ENCODE measurements at places on chromosomes 3 and 15.

- no peak for DNase-seq
These were observed 17.7 kb upstream of the ZBBX start for GRCh38 chr3:167397826-167398225.

DNA sequence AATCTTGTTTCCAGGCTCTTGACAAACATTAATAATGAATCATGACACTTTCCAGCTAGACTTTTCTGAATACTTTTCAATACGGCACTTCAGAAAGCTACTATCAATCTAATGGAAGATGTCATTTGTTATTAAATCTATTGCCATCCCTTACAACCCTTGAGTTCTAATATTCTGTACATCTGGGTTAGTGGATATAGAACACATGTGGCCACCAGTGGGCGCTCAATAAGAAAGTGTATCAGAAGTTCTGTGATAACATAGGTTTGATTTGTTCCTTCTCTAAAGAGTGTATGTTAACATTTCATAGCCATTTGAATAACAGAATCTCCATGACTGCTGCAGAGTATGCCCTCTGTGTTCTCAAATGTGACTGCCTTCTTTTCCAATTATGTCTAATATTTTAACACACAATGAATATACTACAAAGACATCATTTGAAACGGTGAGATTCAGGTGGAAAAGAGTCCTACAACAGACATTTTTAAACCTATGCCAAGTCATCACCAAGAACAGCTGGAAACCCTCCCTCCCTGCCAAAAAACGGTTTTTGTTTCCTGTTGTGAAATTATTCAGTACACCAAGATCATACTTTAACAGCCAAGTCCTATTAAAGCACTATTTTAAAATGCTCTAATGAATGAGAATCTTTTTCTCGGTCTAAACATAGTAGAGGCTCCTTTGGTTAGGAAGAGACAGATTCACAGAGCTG lies 22.2 kb downstream of the ALDH1A2 start:
- peak; percentile 68 for DNase-seq

- DNase-seq = no peak
These were observed 33.6 kb downstream of the ZDHHC3 start for GRCh38 chr3:44942202-44942921.

DNA sequence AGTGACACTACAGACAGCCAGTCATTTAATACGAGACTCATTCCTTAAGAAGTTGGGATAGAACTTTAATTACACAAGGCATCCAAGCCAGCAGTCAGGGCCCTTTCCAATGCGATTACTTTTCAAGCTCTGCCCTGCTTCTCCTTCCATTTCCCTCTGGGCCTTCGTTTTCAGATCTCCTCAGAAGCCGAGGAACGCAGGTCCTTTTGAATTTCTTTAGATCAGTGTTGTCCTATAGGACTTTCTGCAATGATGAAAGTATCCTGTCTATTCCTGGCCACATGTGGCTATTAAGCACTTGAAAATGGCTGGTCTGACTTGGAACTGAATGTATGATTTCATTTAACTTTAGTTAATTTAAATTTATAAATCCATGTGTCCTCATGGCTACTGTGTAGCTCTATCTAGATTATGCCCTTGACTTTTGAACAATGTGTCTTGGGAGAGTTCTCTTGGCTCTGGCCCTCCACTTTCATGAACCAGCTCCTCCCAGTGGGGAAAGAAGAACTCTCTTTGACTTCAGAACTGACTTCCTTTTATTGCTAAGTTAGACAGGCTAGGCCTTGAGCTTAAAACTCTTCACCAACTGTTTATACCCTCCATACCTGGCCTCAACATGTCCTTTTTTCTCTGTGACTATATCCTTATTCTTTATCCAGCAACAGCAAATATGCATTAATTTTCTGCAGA lies 22.6 kb downstream of the TGFBR2 start:
- DNase-seq = peak; percentile 73

DNA sequence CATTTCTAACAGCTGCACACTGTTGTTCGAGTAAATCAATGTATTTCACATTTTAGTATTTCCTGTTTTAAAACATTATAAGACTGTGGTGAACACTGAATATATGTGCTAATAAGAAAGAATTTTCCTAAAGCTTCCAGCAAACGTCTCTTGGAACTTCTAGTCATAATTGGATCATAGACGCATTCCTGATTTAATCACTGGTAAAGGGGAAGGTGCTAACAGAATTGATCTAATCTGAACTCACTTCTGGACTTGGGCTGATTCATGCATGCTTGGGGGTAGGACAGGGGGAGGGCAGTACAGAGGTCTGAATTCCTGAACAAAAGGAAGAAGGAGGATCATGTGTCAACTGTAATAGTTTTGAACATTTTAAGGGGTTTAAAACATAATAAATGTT lies 7.3 kb upstream of the LEKR1 start:
- no peak for DNase-seq

DNA sequence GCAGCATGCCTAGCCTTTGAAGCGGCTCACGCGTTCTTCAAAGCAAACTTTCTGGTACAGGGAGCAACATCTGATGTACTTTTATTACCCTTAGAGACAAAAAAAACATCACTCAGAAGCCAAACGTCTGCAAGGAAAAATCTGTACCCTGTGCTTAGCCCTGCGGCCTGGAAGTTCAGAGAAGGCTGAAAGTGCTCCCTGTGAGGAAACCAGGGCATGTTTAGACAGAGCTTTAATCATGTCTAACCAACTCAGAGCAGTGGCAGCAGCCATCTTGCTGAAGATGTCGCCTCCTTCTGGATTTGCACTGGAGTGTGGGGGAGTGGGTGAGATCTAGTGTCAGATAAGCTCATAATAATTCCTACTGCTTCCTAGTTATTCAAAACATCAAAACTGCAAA lies 170.4 kb downstream of the P3H2 start:
- no peak for DNase-seq

GRCh38 chr3:159733194-159733860 lies 255.3 kb upstream of the IL12A start:
- DNase-seq = no peak

DNA sequence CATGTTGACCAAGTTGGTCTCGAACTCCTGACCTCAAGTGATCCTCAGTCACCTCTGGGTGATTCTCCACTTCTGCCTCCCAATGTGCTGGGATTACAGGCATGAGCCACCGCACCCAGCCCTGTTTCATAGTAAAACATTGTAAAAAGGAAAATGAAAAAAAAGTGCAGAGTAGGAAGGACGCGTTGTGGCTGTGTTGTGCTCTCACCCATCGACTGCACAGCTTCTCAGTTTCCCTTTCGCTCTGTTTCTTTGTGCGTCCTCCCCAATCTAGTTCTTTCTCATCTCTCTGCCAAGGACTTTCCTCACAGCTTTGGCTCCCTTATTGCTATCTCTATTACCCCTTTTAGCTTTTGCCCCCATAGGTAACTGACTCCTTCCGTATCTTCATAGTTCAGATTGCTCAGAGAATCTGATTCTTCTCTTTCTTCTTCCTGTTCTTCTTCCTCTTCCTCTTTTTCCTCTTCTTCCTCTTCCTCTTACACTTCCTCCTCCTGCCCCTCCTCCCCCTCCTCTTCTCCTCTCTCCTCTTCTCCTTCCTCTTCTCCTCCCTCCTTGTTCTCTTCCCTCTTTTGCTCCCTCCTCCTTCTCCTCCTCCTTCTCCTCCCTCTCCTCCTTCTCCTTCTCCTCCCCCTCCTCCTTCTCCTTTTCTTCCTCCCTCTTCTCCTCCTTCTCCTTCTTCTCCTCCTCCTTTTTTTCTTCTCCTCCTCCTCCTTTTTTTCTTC lies 81.1 kb upstream of the VGLL4 start:
- no peak for DNase-seq

DNA sequence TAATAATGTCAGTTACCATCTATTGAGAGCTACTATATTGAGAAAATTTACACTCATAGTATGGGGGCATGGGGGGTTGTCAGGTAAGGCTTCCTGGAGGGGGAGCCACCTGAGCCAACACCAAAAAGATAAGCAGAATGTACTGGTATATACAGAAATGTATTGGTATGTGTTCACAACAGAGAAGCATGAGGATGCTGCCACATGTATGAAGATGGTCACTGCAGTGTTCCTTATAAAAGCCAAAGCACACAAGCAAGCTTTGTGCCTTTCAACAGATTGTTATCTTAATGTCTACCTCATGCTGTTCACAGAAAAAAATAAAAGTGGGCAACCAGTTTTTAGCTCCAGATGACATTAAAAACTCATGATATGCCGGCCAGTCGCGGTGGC lies 149.0 kb downstream of the MAGI1 start:
- no peak for DNase-seq

- no peak for DNase-seq
These were observed 16.5 kb downstream of the KLHL25 start for GRCh38 chr15:85778107-85778776.

- peak; percentile 44 for DNase-seq
These were observed 1.8 kb downstream of the DAPK2 start for GRCh38 chr15:64044300-64045100.

- DNase-seq = no peak
These were observed 103.7 kb upstream of the MNS1 start for GRCh38 chr15:56568466-56569167.

- no peak for DNase-seq
These were observed 58.9 kb downstream of the EIF3J start for GRCh38 chr15:44595656-44596510.

DNA sequence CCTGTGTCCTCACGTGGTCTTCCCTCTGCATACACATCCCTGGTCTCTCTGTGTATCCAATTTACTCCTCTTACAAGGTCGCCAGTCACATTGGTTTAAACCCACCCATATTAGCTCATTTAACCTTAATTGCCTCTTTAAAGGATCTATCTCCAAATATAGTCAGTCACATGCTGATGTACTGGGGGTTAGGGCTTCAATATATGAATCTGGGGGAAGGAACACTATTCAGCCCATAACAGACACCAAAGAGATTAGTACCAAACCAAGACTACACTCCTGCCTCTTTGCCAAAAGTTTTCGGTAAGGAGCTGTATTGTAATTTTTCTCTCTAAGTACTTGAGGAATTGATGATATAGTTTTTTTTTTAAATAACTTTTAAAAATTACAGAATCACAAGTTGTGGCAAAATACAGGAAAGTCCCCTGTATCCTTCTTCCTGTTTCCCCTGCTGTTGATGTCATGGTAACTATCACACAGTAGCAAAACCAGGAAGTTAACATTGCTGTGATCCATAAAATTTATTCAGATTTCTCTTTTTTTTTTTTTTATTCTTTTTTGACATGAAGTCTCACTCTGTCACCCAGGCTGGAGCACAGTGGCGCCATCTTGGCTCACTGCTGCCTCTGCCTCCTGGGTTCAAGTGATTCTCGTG lies 67.8 kb downstream of the SLCO3A1 start:
- no peak for DNase-seq

Measured in Kasumi-1 (cell line).